ENCODE measurements at places on chromosomes 6 and 20. TPM values are rescaled to one million over a fixed set of nuclear protein-coding genes. Genes with fewer than 3 reads are reported as not detected.

Gene COL11A2
- polyA plus RNA-seq: 0.15 TPM

Gene EYS
- polyA plus RNA-seq: 0.63 TPM

Gene CST5
- polyA plus RNA-seq: not detected

Gene SMLR1
- polyA plus RNA-seq: 20.8 TPM

Gene SALL4
- 0.71 TPM for polyA plus RNA-seq

Gene EYA2
- not detected for polyA plus RNA-seq

Gene ULBP3
- polyA plus RNA-seq: not detected

Gene TREML2
- 0.03 TPM for polyA plus RNA-seq

Gene METTL24
- polyA plus RNA-seq: 0.14 TPM

Gene NFKBIL1
- polyA plus RNA-seq: 3.3 TPM

Gene SOX18
- 1.1 TPM for polyA plus RNA-seq

Gene CST4
- polyA plus RNA-seq: not detected

Gene GSTA1
- polyA plus RNA-seq: 247 TPM

Gene SLC22A3
- 23.5 TPM for polyA plus RNA-seq

Gene HLA-G
- polyA plus RNA-seq: 0.79 TPM

Gene EDN1
- 1.2 TPM for polyA plus RNA-seq

Gene RPS6KA2
- 4.5 TPM for polyA plus RNA-seq

Gene ALDH5A1
- polyA plus RNA-seq: 18.2 TPM

Gene PGC
- polyA plus RNA-seq: 0.05 TPM

Gene TSBP1
- polyA plus RNA-seq: not detected

Gene HIVEP2
- polyA plus RNA-seq: 0.82 TPM

Gene ERVFRD-1
- 0.07 TPM for polyA plus RNA-seq

Gene TOX2
- polyA plus RNA-seq: 2.7 TPM

Gene APOBEC2
- polyA plus RNA-seq: 2.3 TPM

Gene FBXO30
- 0.90 TPM for polyA plus RNA-seq

Gene ID4
- polyA plus RNA-seq: 0.99 TPM

Gene GPRC6A
- polyA plus RNA-seq: not detected

Gene KCNQ2
- polyA plus RNA-seq: not detected

Gene FOXC1
- 0.08 TPM for polyA plus RNA-seq

Gene SLC22A7
- 284 TPM for polyA plus RNA-seq

Gene SNX9
- polyA plus RNA-seq: 16.4 TPM

Gene CRIP3
- polyA plus RNA-seq: 9.5 TPM

Gene MKKS
- polyA plus RNA-seq: 12.8 TPM

Gene GSTA3
- polyA plus RNA-seq: not detected

Gene TFAP2C
- not detected for polyA plus RNA-seq

Gene OR2B6
- not detected for polyA plus RNA-seq

Gene SPAG4
- 2.1 TPM for polyA plus RNA-seq

Gene MEP1A
- 0.08 TPM for polyA plus RNA-seq

Gene RAMACL
- polyA plus RNA-seq: 0.22 TPM

Gene BMP5
- polyA plus RNA-seq: 0.51 TPM

Gene PACSIN1
- polyA plus RNA-seq: 0.17 TPM

Gene ARHGAP18
- 1.6 TPM for polyA plus RNA-seq

Gene GSTA2
- 1.4 TPM for polyA plus RNA-seq

Gene MUC22
- polyA plus RNA-seq: not detected

Gene PSORS1C1
- not detected for polyA plus RNA-seq

Gene FOXA2
- 12.7 TPM for polyA plus RNA-seq

Gene ZKSCAN4
- polyA plus RNA-seq: 1.8 TPM

Gene BPI
- polyA plus RNA-seq: 0.37 TPM

Gene LINC00237
- polyA plus RNA-seq: not detected

Gene DLK2
- polyA plus RNA-seq: 0.08 TPM

Gene SAMD5
- polyA plus RNA-seq: 3.1 TPM
